ENCODE measurements at places on chromosomes 7 and 10.
A peak's percentile ranks its signal among the peaks of the same experiment; 100 is the strongest.

DNA sequence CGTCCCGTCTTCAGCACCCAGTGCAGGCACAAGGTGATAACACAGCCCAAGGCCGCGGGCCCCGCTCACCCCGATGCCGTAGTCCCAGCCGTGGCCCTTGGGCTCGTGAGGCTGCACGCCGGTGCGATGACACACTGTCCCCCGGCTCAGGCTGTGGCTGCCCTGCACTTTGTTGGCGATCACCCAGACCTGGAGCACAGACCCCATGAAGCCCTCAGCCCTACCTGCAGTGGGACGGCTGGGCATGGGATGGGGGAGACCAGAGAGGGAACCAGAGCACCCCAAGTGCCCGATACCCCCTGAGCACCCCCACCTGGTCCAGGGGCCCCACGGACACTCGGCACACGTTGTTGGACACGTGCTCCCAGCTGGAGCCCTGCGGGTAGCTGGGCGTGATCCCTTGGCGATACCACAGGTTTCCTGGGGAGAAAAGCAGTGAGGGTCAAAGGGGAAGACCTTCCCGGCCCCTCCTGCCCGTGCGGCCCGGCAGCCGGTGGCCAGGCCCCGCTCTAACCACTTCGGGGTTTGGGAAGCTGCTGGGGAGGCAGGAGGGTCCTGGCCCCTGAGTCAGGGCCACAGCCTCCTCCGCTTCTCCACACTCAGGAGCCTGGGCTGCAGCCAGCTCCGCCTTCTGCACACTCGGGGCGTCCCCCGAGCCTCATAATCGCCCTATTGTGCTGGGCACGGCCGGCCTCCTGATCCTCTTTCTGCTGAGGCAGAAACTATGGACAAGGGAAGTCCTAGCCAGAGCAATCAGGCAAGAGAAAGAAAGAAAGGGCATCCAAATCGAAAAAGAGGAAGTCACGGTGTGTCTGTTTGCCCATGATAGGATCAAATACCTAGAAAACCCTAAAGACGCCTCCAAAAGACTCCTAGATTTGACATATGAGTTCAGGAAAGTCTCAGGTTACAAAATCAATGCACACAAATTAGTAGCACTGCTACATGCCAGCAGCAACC, 6.7 kb downstream of the BHLHA15 start:
- no peak for DNase-seq

DNA sequence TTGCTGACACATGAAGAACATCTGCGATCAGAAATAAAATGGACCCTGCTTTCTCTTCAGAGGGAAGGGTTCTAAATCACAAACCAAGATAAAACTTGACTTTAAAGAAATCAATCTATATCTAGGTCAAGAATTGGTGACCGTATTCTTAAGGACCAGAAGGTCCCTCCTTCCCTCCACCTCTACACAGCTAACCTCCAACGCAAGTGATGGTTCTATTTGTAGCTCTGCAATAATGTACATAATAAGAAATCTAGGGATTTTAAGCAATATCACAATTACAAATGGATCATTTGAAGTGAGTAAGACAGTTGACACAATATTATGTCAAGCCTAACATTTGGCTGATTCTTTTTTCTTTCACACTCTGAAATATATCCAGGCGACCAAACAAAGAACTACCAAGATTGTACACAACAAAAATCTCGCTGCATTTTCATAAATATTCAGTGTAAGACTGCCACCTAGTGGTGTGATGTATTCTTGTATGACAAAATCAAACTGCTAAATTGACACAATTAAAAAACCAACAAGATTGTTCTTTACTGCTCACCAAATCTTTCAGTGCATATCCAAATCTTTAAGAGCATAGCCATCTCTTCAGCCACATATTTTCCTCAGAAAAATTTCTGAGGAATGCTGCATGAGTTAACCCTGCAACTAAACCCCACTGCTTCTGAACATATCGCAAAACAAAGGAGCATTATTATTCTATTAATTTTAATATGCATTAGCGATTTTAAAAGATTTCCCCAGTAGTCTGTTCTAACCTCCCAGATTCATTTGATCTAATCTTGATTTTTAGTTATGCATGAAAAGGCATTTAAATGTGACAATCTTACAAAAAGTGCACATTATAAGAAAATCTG, 44.5 kb downstream of the ICA1 start:
- DNase-seq, result peak; percentile 13

GRCh38 chr7:105880571-105881330, 4.4 kb upstream of the ATXN7L1 start:
- no peak for DNase-seq

DNA sequence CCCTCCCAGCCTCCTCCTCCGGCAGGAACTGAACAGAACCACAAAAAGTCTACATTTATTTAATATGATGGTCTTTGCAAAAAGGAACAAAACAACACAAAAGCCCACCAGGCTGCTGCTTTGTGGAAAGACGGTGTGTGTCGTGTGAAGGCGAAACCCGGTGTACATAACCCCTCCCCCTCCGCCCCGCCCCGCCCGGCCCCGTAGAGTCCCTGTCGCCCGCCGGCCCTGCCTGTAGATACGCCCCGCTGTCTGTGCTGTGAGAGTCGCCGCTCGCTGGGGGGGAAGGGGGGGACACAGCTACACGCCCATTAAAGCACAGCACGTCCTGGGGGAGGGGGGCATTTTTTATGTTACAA, 83.3 kb downstream of the PAX2 start:
- peak; percentile 45 for DNase-seq

GRCh38 chr10:129877773-129878371, 86.2 kb downstream of the EBF3 start:
- DNase-seq, result peak; percentile 41

GRCh38 chr7:133983685-133984419, 143.3 kb upstream of the LRGUK start:
- DNase-seq, result no peak

- no peak for DNase-seq
Observed at GRCh38 chr10:12348294-12348869, 965 bp upstream of the CAMK1D start.

DNA sequence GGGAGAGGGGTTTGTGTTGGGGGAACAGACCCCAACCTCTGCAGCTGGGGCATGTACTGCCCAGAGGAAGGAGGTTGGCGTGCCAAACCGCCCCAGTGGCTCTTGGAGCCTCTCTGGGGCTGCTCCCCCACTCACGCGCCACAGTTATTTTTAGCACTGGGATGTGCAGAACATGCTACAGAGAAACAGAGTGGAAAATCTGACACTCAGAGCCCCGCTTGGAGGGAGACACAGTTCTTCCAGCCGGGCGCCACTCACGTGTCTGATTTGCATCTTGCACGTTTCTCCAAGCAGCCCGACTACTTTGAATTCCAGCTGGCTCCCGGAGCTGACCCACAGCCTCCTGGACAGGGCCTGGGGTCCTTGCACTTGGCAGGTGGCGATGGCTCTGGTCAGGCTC, 182.0 kb downstream of the RPS24 start:
- no peak for DNase-seq

- DNase-seq, result no peak
Observed at GRCh38 chr10:123354521-123354920, 200.3 kb downstream of the BUB3 start.

DNA sequence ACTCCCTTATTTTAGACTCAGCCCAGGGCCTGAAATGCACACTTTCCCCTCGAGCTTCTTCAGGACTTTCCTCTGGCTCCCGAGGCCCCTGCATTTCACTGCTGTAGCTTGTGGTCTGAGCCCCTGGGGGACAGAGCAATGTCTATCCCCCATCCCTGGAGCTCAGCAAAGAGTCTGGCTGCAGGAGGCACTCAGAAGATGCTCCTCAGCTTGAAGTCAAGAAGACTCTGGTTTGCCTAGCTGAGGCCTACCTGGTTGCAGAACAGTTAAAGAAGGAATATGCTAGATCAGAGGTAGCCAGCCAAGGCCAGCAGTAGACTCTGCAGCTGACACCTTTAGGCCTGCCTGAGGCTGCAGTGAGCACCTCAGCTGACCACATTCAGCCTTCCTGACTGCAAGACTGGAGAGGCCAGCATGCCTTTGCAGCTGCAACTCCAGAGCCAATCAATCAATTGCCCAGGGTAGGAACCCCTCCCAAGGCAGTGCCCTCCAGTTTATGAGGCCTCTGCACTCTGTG, 36.9 kb upstream of the IKZF1 start:
- DNase-seq, result no peak

DNA sequence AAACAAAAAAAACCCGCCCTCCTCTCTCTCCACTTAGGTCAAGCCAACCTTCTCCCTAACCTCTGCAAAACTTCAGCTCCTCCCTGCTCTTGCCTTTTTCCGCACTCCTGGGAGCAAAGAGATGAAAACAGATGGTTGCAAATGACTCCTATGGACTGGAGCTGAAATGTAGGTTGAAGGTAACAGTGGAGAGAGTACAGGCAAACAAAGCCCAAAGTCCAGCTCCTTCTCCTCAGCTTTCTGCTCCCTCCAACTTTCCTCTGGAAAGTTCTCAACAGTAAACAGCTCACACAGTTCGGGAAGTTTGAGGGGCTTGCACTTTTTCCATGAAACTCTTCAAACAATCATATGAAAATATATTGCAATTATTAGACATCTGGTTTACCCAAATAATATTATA, 90.3 kb downstream of the SLC37A3 start:
- DNase-seq, result no peak

DNA sequence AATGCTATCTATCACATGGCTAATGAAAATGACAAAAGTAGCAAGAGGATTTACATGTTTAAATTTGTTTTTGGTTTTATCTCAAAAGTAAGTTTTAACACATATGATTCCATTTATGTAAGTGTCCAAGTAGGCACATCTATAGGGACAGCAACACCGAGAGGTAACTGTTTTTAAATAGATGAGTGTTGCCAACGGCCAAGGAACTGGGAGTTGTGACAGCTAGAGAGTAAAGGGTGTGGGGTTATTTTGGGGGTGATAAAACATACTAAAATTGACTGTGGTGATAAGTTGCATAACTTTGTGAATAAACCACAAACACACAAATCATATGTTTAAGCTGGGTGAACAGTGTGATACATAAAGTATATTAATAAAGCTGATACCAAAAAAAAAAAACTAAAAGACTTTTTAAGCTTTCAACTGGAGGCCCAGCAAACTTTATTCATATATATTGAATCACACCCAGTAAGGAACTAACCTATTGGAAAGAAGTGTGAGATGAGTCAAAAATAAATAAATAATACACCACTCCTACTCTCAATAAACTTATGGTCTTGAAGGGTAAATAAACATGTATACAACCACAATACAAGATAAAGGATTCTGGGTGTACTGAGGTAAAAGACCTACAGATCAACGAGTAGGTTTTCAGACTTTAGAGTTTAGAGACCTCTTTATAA, 33.0 kb downstream of the LRRC72 start:
- DNase-seq, result no peak

Data from activated T-cell treated with anti-CD3 and anti-CD28 coated beads, Interleukin-2, amount 50 U/mL, for 72 hours (primary cell).